ENCODE measurements at places on chromosomes 13 and 19. TPM values are rescaled to one million over a fixed set of nuclear protein-coding genes. Genes with fewer than 3 reads are reported as not detected.
A peak's percentile ranks its signal among the peaks of the same experiment; 100 is the strongest.

- ATAC-seq, result no peak
These were observed 8.8 kb downstream of the ZNF787 start for GRCh38 chr19:56112313-56112709.

DNA sequence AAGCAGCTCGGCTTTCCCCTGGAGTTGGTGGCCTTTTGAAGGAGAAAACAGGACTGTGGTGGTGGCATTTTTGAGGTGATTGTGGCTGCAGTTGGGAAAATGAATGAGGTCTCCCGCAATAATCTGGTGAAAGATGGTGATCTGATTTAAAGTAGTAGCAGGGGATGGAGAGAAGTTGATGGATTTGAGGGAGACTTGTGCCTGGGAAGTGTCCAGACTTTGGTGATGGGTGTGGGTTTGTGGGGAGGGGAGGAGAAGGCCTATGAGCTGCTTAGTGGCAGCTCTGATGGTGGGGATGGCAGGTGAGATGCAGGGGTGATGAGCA, 4.0 kb upstream of the EPN1 start:
- ATAC-seq, result no peak

GRCh38 chr13:103238441-103238840, 172.2 kb upstream of the SLC10A2 start:
- ATAC-seq, result no peak

DNA sequence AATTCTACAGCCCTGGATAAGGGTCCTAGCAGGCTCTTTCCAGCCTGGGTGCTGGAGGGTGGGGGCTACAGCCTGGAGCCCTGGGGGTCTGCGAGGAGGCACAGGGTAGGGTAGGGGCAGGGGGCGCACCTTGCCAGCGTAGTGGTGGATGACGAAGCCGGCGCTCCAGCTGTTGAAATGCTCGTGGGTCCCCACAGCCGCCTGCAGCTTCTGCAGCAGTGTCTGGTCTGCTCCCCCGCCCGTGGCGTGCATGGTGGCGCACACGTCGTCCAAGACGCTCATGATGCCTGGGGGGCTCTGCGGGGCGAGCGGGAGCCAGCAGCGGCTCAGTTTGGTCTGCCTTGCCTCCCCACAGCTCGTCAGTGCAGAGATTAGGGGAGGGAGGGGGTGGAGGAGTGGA, 30.2 kb upstream of the ZNF414 start:
- ATAC-seq, result peak; percentile 19

- ATAC-seq, result peak; percentile 80
These were observed 3.9 kb downstream of the SLC1A5 start for GRCh38 chr19:46784262-46785053.

- peak; percentile 20 for ATAC-seq
These were observed 3.2 kb downstream of the ZNF726 start for GRCh38 chr19:23917856-23918255.

GRCh38 chr19:45110851-45111266, 17.9 kb downstream of the PPP1R37 start:
- no peak for ATAC-seq

DNA sequence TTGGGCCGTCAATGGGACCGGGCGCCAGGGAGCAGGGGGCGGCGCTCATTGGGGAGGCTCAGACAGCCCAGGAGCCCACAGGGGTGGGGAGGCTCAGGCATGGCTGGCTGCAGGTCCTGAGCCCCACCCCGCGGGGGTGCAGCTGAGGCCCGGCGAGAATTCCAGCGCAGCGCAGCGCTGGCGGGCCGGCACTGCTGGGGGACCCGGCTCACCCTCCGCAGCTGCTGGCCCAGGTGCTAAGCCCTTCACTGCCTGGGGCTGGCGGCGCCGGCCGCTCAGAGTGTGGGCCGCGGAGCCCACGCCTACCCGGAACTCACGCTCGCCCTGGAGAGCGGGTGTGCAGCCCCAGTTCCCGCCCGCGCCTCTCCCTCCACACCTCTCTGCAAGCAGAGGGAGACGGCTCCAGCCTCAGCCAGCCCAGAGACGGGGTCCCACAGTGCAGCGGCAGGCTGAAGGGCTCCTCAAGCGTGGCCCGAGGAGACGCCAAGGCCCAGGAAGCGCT, 1227.4 kb downstream of the PCDH17 start:
- no peak for ATAC-seq

DNA sequence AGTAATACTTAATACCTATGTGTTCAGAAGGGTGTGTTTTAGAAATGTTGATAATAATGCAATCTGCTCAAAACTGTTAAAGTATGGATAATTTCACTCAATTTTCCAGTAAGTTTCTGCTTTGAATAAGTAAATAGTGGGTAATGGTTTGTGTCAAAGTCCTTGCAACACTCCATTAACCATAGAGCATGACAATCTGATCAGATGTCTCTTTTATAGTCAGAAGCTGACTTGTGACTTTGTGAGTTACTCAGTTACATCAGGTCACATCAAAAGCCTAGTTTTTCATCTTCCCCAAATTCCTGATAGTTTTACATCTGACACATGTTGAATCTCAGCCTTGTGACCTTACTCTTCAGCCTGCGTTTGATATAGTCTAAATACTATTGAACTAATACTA, 338.0 kb downstream of the EFNB2 start:
- ATAC-seq, result no peak

Gene GZMM
- not detected for total RNA-seq

Gene WDR62
- total RNA-seq, result 2.4 TPM

Gene OR10H4
- not detected for total RNA-seq

Gene KIR3DL1
- not detected for total RNA-seq

Gene CPAMD8
- total RNA-seq, result 2.0 TPM
